ENCODE measurements at places on chromosomes 6 and 20.

- DNase-seq, result no peak
Observed at GRCh38 chr20:57428324-57429158, 37.3 kb downstream of the RBM38 start.

- no peak for DNase-seq
Observed at GRCh38 chr6:17950095-17950494, 37.3 kb downstream of the KIF13A start.

- DNase-seq, result no peak
Observed at GRCh38 chr6:7819431-7820015, 91.1 kb downstream of the TXNDC5 start.

GRCh38 chr6:4055420-4056041 is 23.4 kb downstream of the FAM217A start:
- DNase-seq, result peak; percentile 92

DNA sequence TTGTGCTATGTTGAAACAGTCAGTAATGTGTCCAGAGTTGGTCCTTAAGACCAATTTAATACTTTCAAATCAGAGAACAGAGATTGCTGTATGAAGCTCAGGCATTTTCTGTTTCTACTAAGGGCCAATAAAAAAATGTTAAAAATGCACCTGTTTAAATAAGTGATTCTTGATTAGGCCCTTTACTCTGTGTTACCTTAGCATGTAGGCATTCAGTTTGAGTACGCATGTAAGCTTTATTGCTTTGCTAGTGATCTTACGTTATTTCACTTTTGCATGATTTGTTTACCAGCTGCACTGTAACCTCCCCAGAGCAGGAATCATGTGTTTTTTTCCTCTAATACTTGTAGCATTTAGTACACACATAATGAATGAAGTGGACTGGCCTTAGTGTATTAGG is 61.0 kb downstream of the AFG1L start:
- DNase-seq, result no peak

DNA sequence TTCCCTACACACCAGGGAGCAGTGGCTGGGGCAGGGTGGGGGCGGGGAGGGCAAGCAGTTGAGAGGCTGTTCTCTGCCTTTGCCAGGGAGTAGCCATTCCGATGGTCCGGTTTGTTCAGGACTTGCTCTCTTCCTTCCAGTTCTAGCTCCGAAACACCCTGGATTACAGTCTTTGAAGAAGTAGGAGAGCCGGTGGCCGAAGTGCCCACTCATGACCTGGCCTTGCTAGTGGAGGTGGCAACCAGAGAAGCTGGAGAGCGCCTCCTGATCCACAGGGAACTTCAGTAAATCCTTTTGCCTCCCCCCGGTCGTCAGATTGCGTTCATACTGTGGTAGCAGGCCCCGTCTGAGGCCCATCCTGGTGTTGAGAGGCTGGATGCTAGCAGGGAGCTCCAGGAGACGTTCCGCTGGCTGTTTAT is 92.8 kb downstream of the ARID1B start:
- DNase-seq, result no peak

DNA sequence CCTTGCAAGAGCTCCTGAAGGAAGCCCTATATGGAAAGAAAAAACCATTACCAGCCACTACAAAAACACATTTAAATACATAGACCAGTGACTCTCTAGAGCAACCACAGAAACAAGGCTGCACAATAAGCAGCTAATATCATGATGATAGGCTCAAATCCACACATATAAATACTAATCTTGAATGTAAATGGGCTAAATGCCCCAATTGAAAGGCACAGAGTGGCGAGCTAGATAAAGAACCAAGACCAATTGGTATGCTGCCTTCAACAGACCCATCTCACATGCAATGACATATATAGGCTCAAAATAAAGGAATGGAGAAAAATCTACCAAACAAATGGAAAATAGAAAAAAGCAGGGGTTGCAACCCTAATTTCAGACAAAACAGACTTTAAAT is 153.0 kb downstream of the LRRC1 start:
- no peak for DNase-seq

GRCh38 chr20:12255461-12255970 is 337.8 kb downstream of the BTBD3 start:
- DNase-seq, result no peak

DNA sequence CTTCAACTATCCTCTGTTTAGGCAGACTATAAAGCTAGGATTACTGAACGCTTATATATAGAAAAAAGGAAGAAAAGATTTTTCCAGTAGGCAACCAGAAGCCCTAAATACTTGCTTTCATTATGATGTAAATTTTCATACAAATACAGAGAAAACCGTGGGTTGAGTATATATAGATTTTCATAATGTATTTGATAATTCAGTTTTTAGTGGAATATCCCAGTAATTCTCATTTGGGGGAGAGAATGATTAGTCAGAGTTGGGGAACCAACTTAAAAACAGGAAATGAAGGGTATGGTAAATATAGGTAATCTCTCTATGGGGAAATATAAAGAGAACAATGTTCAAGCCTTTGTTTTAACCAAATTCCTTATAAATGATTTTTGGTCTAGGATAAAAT is 154.0 kb upstream of the CITED2 start:
- DNase-seq, result no peak

- DNase-seq, result no peak
Observed at GRCh38 chr6:34795836-34796425, 4.0 kb downstream of the BLTP3A start.

DNA sequence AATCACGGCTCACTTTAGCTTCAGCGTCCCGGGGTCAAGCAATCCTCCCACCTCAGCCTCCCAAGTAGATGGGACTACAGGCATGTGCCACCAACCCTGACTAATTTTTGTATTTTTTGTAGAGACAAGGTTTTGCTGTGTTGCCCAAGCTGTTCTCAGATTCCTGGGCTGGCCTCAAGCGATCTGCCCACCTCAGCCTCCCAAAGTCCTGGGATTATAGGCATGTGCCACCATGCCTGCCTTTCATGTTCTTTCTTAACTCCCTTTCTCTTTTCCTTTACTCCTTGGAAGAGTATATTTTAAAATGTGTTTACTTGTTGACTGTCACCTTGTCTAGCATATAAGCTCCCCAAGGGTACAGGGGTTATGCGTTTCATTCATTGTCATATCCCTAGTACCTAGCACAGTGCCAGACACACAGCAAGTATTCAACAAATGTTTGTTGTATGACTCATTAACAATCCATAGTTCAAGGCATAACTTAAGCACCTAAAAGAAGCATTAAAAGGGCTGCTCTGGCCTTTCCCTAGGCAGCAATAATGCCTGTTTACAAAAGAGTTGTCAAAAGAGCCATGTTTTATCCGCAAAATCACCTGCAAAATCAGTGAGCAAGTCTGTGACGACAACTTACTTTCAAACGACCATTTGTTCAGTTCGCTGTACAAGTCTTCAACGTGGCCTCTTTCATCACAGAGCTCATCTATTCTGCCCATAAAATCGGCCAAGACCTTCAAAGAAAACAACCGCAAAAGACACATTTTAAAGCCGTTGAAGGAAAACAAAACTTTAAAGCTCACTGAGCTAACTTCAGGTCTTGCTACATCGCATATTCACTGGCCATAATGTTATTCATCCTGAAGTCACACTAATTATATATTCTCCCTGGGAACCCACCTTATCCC is 4.6 kb downstream of the CYP24A1 start:
- no peak for DNase-seq

DNA sequence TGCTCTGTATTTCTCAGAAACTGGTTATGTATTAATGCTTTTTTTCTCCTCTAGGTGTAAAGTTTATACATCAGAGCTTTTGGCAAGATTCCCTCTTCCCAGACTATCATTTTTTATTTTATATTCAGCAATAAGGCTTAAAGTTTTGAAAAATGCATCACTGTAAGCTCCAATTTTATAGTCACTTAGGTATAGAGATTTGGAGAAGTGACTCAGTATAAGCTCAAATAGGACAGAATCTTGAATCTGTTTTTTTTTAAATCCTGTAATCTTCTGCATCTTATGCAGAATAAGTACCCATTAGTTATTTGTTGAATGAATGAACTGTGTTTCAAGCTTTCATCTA is 1.0 kb downstream of the NCOA7 start:
- DNase-seq, result no peak

DNA sequence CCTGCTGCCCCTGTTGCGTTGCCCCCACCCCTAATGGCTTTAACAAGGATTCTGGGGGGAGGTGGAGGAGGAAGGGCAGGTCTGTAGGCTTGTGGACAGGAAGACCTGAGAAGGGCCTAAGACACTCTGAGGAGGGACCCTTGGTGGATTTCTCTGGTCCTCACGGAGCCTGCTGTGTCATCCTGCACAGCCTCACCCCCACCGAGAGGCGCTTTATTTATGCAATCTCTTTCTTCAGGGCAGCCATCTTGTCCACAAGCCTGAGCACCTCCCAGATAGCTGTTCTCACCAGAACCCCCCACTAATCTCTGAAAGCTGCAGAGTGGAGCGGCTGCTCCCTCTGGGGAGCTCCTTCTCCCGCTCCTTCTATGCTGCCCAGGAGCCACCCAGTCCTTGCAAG is 59.3 kb upstream of the MLN start:
- no peak for DNase-seq

- no peak for DNase-seq
Observed at GRCh38 chr20:11646359-11646758, 271.3 kb upstream of the BTBD3 start.

GRCh38 chr6:133705731-133706130 is 183.2 kb upstream of the TCF21 start:
- DNase-seq, result no peak

DNA sequence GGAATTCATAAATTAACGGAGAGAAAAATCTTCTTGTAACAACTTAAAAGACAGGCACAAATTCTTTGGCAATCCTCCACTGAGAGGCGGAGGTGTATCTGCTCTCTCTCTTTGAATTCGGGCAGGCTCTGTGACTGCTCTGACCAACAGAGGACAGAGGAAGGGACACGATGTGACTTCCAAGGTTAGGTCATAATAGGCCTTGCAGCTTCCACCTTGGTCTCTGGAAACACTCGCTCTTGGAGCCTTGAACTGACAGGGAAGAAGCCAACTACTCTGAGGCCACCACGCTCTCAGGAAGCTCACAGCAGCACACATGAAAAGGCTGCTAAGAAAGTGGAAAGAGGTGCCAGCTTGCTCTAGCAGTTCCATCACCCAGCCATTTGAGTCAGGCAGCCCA is 14.9 kb downstream of the TOMM34 start:
- DNase-seq, result no peak

DNA sequence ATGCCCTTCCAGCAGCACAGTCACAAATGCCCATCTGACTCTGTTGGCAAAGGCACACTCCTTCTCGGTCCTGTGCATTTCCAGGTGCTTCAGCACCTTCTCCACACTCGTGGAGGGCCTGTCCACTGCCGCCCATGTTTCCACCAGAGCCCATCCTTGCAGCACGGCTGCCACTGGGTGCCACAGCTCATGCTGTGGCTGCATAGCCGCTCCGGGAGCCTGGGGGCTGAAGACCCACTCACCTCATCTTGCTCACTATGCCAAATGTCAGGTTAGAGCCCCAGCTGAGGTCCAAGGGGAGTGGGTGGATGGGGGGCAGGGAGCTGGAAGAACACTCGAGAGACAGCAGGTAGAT is 6.9 kb downstream of the ZKSCAN3 start:
- no peak for DNase-seq

DNA sequence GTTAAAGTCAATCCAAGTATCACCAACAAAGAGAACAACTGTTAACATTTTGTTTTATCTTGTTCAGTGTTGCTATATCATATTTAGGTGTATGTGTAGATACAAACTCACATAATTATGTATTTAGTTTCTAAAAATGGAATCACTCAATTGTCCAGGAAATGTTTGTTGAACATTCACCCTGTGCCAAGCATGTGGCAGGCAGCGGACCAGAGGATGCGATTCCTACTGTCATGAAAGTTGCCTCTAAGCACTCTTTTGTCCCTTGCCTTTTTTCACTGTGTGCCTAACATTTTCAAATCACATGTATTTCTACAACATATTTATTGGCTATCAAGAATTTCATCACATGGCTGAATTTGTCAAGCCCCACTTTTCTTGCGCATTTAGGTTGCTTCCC is 16.9 kb upstream of the TGM2 start:
- DNase-seq, result peak; percentile 45

- peak; percentile 77 for DNase-seq
Observed at GRCh38 chr6:16909658-16910360, 148.5 kb upstream of the ATXN1 start.

GRCh38 chr6:144957236-144957937 is 672.3 kb downstream of the UTRN start:
- DNase-seq, result no peak

DNA sequence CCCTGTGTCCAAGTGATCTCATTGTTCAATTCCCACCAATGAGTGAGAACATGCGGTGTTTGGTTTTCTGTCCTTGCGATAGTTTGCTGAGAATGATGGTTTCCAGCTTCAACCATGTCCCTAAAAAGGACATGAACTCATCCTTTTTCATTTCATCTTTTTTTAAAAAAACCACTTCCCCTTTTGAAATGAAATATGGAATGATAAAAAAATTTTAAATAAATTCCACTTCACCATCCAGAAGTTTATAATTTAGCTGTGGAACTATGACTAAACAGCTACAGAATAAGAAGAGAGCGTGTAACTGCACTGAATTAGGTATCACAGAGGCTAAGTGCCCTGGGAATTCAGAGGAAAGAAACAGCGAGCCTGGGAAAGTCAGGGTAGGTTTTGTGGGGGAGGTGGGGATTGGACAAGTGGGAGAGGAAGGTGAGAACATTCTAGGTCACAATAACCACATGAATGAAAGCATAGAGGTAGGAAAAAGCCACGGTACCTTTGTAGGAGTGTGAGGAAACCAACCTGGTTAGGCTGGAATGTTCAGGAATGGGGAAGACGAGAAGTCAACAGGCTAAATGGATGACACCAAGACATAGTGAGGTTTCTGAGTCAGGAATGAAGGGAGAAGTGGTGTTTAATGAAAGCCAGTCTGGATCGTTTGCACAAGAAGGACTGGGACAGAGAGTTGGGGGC is 11.0 kb downstream of the TRIM10 start:
- DNase-seq, result no peak

- no peak for DNase-seq
Observed at GRCh38 chr6:150250826-150251225, 108.0 kb downstream of the PPP1R14C start.

DNA sequence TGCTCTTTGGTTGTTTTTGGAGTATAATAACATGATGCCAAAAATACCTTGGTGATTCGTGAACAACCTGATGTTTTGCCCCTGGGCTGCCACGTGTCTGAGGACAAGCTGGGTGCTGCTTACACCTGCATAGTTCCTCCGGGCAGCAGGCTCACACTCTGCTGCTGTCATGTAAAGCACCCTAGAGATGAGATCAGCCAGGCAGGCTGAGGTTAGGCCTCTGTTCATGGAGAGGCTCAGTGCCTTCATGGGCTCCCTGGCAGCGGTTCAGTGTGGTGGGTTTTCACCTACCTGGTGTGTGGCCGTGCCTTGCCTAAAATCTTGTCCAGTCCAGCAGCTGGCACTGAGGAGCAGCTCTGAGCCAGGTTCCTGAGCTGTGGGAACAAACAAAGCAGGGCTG is 60.1 kb upstream of the TAGAP start:
- DNase-seq, result no peak

- no peak for DNase-seq
Observed at GRCh38 chr20:63696628-63697356, at the start of gene TNFRSF6B. Gene TNFRSF6B, plus strand, starts transcription at chr20:63696652. Its CDS starts 116 bp downstream, at chr20:63696768.

- DNase-seq, result no peak
Observed at GRCh38 chr6:123990376-123990775, 186.7 kb downstream of the NKAIN2 start.

Data from foreskin melanocyte (primary cell).